ENCODE measurements at places on chromosomes 7 and 10.

GRCh38 chr10:59553162-59553900 lies 156.3 kb downstream of the SLC16A9 start:
- no peak for DNase-seq

GRCh38 chr7:150791304-150791703 lies 8.9 kb downstream of the TMEM176B start:
- DNase-seq, result no peak

DNA sequence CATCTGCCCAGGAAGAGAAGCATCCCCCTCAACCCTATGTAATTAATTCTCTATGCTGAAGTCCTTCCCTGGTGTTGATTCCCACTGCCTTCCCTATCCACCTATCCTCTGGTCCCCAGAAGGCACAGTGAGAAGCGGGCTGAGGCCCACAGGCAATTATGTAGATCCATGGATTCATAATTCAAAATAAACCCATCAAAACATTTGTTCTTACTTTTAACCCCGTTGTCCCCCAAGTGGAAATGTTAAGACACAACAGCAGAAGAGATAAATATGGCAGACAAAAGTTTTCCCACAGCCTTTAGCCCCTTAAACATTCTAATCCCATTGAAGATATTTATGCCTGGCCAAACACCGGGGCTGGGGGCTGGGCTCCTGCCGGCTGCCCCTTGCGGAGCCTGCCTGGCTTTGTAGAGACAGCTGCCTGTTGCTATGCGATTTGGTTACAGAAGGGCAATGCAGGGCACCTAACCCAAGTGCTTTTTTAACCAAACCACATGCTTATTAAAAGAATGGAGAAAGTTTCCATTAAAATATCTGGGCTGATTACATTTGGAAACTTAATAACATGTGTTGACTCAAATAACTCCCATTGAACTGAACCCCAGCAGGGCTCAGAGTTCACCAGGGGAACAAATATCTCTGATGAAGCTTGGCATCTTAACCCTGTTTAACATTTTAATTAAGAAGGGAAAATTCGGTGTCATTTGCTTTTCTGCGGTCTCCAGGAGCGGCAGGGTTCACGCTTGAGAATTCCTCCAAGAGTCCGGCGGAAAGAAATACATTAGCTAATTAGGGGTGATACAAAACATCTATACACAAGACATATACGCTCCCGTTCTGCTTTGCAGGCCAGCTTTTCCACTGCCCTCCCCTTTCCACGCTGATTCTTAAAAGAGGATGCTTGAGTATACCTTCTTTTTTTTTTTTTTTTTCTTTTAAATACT lies 110.8 kb upstream of the FGFR2 start:
- no peak for DNase-seq

- no peak for DNase-seq
Measured at GRCh38 chr7:27860800-27861199, 120.8 kb downstream of the TAX1BP1 start.

- no peak for DNase-seq
Measured at GRCh38 chr10:124180044-124180745, 86.8 kb upstream of the CHST15 start.

DNA sequence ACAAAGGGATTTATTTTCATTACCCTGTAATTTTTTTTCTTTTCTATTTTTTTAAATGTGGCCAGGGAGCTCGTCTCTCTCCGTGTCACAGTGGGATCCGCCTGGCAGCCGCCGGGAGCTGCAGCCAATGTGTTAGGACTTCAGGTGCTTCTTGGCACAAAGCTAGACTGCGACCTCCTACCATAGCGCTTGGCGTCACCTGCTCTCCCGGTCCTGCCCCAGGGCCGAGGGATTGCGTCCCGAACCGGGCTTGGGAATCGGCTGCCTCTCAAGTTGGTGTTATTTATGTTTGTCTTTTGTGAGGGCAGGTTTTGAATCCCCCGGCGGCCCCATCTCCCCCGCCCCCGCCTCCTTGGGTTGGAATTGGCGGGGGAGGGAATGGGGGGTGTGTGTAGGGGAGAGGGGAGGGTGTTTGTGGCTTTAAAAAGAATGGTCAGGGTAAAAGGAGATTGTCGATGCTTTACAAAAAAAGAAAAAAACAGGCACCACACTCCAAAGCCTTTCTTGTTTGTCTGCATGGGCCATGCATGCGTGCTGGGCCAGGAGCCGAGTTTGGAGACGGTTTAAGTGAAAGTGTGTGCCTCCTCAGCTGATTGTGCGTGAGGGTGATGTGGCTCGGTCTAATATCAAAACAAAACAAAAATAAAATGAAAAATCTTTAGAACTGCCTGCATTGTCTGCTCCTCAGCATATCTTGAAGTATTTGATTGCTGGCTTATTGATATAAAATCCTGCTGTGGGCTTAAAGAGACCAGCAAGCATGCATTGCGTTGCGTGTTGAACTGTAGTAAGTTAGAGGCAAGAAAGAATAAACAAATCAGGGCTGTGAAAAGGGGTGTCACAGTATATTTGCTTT lies 1.2 kb downstream of the PPP1R9A start:
- no peak for DNase-seq

DNA sequence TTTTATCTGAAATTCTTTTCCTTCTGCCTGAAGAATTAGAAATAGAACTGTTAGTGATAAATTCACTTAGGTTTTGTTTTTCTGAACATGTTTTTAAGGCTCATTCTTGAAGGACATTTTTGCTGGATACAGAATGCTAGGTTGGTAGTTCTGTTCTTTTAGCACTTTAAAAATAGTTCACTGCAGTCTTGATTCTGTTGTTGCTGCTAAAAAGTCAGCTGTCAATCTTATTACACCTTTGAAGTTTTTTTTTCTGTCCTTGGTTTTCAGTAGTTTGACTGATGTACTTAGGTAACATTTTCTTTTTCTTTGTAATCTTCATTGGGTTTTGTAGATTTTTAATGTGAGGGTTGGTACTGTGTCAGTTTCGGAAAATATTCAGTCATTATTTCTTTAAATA lies 48.7 kb downstream of the C1GALT1 start:
- DNase-seq, result no peak

GRCh38 chr10:71770255-71770654 lies 3.1 kb downstream of the VSIR start:
- no peak for DNase-seq

GRCh38 chr10:111030042-111030750 lies 46.6 kb upstream of the ADRA2A start:
- DNase-seq, result no peak

- no peak for DNase-seq
Measured at GRCh38 chr10:16967866-16968415, 150.7 kb upstream of the RSU1 start.

DNA sequence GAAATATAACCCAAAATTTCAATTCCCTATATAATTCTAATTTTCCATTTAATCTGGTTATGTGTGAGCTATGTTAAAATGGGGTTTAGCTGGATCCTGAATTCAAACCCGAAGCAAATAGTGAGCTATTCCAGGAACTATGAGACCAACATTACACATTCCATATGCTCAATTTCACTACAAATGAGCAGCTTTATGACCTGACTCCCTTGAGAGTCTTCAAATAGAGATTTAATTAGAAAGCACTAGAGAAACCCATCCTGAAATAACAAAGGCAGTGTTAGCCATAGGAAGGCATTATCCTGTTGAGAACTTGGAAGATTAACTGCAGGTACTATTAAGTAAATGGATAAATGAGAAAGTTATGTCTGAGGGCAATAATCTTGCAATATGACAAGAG lies 890.0 kb downstream of the GRM8 start:
- DNase-seq, result no peak

GRCh38 chr7:148882192-148882591 lies 1.9 kb downstream of the EZH2 start:
- DNase-seq, result no peak

DNA sequence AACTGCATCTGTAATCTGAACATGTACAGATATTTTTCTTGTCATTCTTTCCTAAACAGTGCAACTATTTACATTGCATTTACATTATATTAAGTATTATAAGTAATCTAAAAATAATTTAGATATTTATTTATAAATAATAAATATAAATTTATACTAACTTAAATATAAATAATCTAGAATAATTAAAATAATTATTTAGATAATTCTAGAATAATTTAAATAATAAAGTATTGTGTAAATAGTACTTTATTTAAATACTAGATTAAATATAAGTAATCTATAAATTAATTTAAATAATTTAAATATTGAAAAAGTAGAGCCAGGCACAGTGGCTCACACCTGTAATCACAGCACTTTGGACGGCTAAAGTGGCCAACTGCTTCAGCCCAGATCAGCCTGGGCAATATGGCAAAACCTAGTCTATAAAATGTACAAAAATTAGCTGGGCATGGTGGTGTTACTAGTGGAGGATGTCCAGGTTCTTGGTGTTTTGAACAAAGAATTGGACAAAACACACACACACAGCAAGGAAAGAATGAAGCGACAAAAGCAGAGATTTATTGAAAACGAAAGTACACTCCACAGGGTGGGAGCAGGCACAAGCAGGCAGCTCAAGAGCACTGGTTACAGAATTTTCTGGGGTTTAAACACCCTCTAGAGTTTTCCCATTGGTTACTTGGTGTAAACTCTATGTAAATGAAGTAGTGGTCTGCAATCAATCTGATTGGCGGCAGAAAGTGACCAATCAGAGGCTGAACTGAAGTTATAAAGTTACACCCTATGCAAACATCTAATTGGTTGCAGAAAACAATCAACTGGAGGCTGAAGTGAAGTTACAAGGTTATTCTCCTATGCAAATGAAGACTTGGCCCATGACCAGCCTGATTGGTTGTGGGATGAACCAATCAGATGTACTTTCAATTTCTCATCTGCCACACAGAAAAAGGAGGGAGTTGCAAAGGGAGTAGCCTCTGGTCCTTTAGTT lies 100.2 kb upstream of the SP4 start:
- no peak for DNase-seq

GRCh38 chr7:50835156-50835555 lies 52.5 kb upstream of the GRB10 start:
- DNase-seq, result no peak

DNA sequence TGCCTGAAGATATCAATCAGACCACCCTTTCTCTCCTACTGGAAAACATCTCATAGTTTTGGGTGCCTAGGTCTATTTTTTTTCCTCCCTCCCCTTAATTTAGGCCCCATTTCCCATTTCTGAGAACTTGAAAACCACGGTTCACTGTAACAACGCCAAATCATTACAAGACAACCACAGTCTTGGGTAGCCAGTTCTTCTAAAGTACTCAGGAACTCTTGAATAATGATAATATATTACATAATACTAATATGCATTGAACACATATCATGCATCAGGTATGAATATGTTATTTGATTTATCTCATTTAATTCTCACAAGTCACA lies 185.1 kb upstream of the ADO start:
- no peak for DNase-seq

DNA sequence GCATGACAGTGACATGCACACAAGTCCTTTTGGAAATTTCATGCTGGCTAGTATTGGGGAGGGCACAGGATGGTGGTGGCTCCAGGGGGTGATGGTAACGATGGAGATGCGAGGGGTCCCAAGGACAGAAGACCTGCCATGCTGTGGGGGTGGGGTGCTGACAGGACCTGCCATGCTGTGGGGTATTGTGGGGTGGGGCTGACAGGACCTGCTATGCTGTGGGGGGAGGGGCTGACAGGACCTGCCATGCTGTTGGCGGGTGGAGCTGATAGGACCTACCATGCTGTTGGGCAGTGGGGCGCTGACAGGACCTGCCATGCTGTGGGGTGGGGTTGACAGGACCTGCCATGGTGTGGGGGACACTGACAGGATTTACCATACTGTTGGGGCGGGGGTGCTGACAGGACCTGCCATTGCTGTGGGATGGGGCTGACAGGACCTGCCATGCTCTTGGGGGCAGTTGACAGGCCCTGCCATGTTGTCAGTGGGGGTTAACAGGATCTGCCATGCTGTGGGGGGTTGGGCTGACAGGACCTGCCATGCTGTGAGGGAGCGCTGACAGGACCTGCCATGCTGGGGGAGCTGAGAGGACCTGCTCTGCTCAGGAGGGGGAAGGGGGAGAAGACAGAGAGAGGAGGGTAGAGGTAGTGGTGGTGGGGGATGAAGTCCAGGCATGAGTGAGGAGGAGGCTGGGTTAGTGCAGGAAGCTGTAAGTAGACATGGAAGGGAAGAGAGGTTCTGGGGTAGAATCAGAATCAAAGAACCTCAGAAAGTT lies 36.2 kb upstream of the RET start:
- DNase-seq, result no peak

DNA sequence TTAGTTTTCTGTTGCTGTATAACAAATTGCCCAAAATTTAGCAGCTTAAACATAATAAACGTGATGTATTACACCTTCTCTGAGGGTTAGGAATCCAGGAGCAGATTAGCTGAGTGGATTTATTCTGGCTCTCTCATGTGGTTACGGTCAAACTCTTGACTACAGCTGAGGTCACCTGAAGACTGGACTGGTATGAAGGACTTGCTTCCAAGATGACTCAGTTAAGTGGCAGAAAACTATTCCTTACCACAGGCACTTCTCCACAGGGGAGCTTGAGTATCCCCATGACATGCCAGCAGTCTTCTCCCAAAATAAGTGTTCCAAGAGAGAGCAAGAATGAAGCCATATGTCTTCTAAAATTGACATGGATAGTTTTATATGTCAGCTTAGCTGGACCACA lies 957.2 kb upstream of the GHITM start:
- no peak for DNase-seq

DNA sequence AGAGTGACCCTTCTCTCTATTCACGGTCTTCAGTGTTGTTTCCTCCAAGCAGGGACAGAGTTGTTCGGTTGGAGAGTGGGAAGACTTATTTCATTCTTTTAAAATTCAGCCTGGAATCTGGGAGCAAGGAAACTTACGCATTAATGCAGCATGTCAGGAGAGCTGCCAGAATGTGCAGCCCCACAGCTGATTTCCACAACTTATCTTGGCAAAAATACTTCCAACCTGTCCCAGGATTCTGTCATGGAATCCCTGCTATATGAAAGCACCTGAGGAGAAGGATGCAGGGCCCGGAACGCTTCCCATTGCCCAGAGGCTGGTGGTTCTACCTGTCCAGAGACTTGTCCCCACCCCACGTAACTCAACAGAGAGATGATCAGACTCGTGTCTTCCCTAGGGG lies 86.9 kb upstream of the MKI67 start:
- DNase-seq, result no peak

DNA sequence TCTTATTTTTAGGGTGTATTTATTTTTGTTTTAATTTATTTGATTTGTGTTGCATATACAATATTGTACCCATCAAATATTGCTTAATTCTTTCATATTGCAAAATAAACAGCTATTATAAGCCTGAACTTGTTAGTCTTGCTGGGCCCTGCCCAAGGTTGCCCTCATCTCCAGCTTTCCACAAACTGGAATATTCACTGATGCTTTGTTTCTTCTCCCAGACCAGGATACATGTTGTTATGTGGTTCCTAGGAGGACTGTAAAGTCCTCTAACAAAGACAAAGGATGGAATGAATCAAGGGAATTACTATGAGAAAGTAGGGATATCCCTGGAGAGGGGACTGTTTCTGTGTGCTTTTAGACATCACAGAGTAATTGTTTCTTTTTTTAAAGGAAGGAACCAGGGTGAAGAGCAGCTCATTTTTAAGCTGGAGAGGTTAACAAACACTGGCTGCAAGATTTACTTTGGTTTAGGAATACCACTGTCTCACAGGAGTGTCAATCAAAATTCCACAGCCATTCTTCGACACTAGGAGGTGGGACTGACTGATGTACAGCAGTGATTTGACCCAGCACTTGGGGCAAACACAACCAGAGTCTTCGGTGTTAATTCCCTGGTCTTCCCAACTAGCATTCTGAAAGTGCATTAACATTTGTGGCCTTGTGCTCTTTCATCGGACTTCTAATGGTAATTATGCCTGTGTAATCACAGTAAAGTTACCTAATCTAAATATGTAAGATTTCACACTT lies 14.8 kb upstream of the CD36 start:
- DNase-seq, result no peak

- DNase-seq, result no peak
Measured at GRCh38 chr7:151789380-151789947, 87.5 kb downstream of the PRKAG2 start.

GRCh38 chr10:114996542-114996941 lies 58.5 kb downstream of the TRUB1 start:
- DNase-seq, result no peak
